ENCODE measurements at places on chromosomes 2 and 18.

- DNase-seq: no peak
These were observed 146.2 kb upstream of the LYPD1 start for GRCh38 chr2:132816234-132816633.

DNA sequence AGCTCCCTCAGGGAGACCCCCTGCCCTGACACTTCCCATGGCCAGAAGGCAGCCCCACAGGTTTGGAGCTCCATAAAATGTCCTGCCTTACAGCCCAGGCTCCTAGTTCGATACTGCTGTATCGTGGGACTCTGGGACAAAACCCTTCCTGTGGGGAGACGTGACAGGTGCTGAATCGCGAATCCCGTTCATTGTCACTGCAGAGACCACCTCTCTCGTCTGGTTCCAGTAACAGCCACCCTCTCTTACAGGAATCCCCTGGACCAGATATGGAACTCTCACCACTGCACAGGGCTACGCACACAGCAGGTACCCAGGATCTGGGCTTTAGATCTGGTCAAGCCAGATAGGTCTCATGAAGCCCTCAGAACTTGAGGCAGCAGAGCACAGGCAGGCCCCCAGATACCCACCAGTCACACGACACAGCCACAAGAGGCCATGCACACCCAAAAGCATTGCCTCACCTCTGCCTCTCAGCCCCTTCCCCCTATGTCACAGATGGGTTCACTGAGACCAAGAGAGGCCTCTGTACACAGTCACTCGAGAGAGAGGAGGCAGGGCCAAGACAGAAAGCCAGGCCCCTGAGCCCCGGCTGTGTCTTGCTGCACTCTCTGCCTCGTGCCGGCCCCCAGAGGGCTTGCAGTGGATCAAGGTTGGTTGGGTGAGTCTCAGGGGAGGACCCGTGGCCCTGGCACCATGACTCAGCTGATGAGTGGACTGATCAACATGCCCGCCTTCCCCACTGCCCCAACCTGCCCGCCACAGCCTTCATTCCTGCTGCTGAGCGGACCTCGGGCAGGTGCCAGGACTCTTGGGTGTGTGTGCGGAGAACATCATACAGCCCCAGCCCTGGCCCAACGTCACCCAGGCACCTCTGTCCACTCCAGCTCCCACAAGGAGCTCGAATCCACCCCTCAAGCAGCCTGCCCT is 7.6 kb downstream of the SDC1 start:
- DNase-seq: no peak

- peak; percentile 5 for DNase-seq
These were observed 97.6 kb downstream of the NDUFA10 start for GRCh38 chr2:239927424-239927981.

DNA sequence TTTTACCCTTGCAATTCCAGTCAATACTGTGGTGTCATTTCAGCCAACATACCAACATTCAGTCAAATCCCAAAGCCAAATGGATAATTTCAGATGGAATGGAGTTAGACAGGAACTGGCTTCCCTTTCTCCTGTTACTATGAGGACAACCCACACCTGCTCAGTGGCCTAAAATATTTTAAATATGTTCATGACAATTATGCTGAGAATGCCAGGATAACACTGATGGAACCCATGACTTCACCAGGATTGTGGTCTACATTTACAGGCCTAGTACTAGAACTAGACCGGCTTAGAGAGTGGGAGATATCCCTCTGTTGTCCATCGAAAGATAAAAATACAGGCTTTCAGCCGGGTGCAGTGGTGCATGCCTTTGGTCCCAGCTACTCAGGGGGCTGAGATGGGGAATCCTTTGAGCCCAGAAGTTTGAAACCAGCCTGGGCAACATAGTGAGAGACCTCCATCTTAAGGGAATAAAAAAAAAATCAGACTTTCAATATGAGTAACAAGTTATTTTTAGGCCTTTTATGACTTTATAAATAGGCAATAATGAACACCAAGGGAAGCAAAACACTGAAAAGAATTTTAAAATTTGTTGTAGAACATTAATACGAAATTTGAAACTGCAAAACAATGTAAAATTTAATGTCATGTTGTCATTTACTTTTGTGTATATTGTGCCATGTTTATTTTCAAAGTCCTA is 14.2 kb downstream of the GPATCH11 start:
- no peak for DNase-seq

- no peak for DNase-seq
These were observed 7.3 kb downstream of the CEBPZ start for GRCh38 chr2:37224063-37224462.

DNA sequence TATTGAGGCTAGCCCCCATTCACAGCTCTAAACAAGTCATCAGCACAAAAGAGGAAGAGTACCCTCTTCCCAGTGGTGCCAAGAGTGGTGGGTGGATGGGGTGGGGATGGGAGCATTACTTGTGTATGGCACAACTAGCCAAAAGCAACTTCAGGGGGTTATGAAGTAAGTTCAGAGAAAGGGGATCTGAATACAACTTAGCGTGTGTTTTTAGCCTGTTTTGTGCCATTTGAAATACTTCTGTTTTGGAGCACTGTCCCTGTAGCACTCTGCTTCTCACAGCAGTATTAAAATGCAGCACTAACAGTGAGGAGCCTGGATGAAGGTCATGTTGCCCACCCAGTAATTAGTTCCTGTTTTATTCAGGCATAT is 113.5 kb downstream of the CRIM1 start:
- DNase-seq: no peak

GRCh38 chr2:220106065-220106464 is 478.6 kb downstream of the SLC4A3 start:
- DNase-seq: no peak

- no peak for DNase-seq
These were observed 36.7 kb downstream of the TTC39C start for GRCh38 chr18:24051031-24051947.

DNA sequence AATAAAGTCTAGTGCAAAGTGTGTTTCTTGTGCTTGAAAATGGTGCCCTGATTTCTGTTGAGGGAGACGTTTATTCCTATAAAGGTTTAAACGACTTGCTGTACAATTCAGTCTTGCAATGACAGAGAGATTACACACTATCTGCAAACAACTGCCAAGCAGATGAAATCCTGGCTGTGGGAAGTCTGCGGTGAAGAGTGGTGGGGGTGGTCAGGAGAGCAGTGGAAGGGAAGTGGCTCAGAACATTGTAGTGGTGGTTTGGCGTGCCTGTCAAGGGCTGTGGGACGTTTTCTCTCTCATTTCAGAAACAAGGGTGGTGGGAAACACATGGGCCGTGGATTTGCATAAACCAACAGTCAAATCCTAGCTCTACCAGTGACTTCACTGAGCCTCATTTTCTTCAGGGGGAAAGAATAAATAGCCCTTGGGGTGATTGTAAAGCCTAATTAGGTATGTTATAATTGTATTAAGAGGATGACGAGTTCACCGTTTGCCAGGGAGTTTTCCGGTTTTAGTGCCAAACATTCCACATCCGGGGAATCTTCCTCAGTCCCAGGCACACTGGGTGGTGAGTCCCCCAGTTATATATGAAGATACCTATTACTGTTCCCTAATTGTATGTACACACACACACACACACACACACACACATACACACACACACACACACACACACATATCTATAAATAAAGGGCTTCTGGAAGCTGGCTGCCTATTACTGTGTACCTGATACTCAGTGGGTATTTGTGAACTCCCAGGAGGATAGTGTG is 115.0 kb downstream of the SPTBN1 start:
- DNase-seq: no peak

- no peak for DNase-seq
These were observed 9.2 kb downstream of the LRRFIP1 start for GRCh38 chr2:237636578-237636977.

- DNase-seq: no peak
These were observed 419.0 kb downstream of the NBAS start for GRCh38 chr2:15142069-15142689.

GRCh38 chr18:80171054-80171872 is 62.2 kb downstream of the ADNP2 start:
- DNase-seq: peak; percentile 78

GRCh38 chr2:88159955-88160415 is 10.2 kb upstream of the THNSL2 start:
- DNase-seq: no peak

DNA sequence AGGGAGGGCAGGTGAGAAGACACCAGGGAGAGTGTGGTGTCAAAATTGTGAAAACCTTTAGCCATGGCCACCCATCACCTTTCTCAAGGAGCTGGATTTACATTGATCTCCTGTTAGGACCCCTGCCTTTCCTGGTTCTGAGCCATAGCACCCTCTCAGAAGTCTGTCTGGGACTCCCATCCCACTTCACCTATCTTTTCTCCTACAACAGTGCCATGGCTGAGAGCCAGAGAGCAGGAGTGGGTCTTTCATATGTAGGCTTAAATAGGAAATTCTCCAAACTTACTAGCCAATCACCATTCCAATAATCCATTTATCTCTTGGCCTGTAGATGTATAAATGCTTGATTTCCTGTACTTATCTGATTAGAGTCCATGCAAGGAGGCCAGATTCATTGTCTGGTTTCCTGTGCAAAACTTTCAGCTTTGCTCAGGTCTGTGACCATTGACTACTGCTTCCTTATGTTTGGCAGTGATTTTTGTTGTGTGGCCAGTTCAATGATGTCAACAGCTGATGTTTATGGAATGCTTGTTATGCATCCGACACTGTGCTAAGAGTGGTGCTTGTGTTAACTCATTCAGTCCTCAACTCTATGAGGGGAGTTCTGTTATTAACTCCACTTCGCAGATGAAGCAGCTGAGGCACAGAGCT is 57.6 kb upstream of the IGFBP5 start:
- DNase-seq: no peak

DNA sequence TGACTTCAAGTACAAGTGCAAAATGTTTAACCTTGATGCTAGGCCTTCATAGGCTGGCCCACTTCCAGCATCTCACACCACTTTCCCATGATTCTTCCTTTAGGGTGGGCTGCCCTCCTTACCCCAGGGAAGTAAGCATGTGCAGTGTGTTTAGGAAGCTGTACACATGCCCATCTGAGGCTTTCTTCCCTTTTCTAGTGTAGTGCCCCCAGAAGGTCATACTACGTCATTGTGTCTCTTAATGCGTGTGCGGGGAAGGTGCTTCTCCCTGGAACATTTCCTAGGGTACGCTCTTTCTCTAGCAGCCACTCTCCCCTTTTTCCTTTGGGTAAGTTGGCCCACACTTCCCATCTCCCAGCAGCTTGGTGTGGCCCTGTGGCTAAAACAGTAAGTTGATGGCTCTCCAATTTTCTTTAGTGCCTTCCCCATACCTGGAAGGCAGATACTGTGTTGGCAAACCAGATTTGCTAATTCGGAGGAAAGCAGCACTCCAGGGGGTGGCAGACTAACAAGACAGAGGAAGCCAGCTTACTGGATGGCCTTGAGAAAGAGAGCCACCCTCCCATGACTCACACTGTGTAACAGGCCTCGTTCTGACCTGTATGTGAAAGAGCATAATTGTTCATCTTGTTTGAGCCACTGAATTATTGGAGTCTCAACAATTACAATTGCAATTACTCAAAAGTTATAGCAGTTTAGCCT is 1.1 kb upstream of the SULT6B1 start:
- no peak for DNase-seq

GRCh38 chr2:152134488-152135280 is 35.8 kb upstream of the CACNB4 start:
- no peak for DNase-seq

DNA sequence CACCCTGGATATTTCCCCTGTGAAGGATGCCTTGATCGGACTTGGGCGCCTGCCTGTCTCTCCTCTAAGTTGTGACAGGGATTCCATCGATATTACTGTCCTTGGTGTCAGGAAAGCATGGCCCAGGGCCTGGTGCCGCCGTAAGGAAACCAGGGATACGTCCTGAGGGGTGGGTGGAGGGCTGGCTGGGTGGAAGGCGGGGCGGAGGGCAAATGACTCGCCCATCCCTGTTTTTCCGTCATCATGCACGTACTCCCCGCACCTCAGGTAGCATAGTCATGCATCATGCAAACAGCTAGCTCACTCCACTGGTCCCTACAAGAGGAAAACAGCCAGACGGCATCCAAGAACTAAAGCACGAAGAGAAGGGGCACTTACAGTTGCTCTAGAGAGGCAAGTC is 57.1 kb downstream of the PXDN start:
- DNase-seq: no peak

DNA sequence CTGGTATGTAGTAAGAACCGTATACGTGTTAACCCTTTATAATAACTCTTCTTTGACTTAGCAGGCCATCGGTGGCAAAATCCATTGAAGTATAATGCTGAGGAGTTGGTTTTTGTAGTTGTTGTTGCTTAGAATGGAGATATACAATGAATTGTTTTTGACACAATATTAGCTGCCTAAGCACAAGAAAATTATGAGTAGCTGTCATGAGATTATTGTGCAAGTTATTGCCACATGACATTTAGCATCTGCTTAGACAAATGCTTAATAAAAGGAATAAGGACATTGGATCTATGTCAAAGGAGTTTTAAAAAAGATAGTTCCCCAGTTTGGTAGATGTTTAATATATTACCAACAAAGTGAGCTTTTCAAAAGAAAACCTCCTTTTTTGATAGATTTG is 59.9 kb downstream of the ABCB11 start:
- DNase-seq: no peak

DNA sequence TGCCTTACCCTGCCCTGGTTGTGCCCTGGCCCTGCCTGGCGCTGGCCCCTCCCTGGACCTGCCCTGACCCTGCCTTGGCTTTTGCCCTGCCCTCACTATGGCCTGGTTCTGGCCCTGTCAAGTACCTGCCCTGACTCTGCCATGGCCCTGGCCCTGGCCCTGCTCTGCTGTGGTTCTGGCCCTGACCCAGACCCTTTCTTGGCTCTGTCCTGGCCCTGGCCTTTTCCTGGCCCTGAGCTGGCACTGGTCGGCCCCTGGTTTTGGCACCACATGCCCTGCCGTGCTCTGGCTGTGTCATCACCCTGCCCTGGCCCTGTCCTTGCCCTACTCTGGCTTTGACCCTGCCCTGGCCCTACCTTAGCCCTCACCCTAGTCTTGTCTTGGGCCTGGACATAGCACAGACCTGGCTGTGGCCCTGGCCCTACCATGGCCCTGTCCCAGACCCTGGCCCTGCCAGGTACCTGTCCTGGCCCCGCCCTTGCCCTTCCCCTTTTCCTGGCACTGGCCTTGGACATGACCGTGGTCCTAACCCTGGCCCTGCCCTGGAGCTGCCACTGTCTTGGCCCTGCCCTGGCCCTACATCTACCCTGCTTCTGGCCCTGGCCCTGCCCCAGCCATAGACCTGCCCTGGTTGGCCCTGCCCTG is 4.8 kb upstream of the ANKRD62 start:
- DNase-seq: no peak

- DNase-seq: no peak
These were observed 75.3 kb downstream of the REV1 start for GRCh38 chr2:99414566-99414965.

DNA sequence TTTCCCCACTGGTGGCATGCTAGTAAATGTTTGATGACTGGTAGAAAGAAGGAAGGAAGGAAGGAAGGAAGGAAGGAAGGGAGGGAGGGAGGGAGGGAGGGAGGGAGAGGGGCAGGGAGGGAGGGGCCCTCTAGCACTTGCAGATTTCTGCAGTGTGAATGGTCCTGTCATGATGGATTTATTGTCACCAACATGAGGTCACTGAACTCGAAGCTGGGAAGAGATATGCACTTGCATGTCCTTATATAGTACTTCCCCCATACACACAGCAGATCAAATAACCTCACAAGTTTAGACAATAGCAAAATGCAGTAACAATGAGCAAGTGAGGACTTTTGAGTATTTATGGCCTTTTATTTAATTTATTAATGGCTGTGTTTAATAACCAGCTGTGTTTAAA is 44.5 kb upstream of the CXCR4 start:
- no peak for DNase-seq

Data from mesothelial cell of epicardium (in vitro differentiated cells).